ENCODE measurements at places on chromosomes 1 and 21. TPM values are rescaled to one million over a fixed set of nuclear protein-coding genes. Genes with fewer than 3 reads are reported as not detected.

DNA sequence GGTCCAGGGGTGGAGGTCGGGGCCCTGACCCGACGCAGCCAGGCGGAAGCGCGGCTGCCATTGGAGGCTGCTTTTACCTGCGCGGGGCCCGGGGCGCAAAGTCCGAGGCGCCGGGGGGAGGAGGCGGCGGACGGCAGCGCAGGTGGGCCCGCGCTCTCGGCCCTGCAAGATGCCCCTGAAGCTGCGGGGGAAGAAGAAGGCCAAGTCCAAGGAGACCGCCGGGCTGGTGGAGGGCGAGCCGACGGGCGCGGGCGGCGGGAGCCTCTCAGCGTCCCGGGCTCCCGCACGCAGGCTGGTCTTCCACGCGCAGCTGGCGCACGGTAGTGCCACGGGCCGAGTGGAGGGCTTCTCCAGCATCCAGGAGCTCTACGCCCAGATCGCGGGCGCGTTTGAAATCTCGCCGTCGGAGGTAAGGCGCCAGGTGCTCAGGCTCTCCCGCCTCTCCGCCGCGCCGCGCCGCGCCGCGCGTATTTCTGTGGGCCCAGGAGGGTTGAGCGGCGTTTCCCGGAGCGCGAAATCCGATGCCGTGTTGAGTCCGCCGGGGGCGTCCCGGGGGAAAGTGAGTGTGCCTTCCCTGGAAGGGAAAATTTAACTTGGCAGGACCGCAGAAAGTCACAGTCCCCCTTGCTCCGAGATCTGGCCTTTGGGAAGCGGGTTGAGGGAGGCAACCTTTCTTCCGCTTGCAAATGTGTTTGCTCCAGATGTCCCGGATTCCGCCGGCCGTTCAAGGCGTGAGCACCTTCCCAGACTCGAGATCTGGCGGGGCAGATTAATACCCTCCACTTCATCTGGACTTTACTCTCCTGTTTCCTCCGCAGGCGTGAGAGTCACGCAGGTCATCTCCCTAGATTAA is at the start of gene GIPC2:
TSS of gene GIPC2 (plus strand) at position 41 of the 853 bp plus-strand sequence. CDS start at position 170, 129 bp downstream.
- DNase-seq: peak; percentile 43

DNA sequence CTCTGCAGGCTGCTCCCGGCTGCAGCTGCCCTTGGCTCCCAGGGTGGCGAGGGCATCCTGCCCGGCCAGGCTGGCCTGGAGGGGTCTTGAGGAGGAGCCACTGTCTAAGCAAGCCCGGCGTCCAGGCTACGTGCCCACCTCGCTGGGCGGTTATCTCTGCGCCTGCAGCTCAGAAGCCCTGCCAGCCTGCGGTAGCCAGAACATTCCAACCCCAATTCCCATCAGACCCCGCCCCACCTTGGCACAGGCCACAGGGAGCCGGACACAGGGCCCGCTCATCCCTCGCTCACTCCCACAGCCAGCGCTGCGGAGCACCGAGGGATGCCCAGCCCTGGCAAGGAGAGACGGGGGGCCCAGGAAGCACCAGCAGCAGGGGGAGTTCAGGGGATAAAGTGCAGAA is 53.9 kb downstream of the MEGF6 start:
- no peak for DNase-seq

- DNase-seq: no peak
Measured at GRCh38 chr1:110481968-110482623, 31.1 kb downstream of the PROK1 start.

DNA sequence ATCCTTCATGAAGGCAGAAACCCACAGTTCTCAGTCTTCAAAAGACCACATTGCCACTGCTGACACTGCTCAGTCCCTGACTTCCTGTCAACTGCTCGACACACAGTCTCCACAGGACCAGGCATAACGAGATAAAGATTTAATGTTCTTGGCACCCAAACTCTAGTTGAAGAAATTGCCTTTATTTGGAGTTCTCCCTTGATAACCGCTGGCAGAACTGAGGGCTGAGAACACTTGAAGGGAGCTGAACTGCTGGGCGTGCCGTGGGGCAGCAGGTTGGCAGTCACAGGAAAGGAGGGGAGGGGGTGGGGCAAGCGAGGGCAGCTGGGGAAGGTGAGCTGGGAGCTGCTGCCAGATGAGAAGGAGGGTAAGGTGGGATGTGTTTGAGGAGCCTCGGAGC is 15.9 kb downstream of the HENMT1 start:
- peak; percentile 46 for DNase-seq

- no peak for DNase-seq
Measured at GRCh38 chr1:32859915-32860314, 10.8 kb downstream of the FNDC5 start.

DNA sequence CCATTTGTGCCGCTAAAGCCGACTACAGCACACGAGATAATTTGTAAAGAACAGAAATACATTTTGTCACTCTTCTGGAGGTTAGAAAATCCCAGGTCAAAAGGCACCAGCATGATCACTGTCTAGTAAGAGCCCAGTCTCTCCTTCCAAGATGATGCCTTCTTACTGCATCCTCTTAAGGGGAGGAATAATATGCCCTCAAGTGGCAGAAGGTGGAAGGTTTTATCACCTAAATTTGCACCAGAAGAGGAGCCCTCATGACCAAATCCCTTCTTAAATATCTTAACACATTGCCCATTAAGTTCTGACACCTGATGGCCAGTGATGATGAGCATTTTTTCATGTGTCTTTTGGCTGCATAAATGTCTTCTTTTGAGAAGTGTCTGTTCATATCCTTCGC is 326.7 kb upstream of the RGS18 start:
- no peak for DNase-seq

DNA sequence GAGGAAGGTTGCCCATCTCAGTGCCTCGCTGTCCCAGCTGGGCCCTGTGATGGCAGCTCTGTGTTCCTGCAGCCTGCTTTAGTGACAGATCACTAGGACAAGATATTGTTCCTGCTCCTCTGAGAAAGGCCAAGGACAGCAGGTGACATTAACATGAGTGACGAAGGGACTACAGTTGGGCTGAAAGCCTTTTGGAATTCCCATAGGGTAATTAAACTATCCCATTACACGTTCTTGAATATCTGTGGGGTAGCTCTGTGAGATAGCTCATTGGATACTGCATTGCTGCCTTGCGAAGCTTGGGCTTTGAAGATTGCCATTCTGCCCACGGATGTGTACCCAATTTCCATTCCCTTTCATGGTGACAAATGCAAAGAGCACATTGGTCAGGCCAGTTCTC is 78.2 kb upstream of the COA6 start:
- no peak for DNase-seq

DNA sequence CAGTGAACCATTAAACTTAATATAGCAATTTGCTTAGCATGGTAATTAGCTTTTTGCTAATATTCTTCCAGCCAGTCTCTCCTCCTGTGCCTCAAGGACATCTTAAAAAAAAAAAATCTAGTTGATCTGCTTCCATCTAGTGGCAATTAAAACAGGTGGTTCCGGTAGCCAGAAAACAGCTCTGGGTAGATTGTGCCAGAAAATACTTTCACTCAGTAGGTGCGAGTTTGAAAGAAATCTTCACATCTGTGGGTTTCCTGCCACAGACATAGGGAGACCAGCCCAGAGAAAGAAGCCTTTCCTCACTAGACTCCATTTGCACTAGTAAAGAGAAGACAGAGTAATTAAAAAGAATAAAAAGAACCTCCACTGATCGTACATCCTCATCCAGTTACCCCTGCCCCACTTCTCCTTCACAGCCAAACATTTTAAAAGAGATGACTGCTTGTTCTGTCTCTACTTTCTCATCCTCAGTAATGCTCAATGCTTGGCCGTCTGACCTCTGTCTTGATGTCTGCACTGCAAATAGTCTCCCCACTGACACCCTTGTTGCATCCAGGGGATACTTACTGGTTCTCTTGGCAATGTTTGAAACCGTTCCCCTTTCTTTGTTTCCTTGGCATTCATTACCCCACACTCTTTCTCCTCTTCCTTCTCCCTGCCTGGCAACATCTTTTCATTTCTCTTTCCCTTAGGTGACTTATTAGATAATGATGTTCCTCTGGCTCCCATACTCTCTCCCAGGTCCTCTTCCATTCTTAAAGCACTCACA is 16.9 kb downstream of the SELL start:
- DNase-seq: peak; percentile 44

- DNase-seq: no peak
Measured at GRCh38 chr1:38296047-38296446, 249.5 kb upstream of the POU3F1 start.

- DNase-seq: no peak
Measured at GRCh38 chr1:81873946-81874345, 73.2 kb downstream of the ADGRL2 start.

DNA sequence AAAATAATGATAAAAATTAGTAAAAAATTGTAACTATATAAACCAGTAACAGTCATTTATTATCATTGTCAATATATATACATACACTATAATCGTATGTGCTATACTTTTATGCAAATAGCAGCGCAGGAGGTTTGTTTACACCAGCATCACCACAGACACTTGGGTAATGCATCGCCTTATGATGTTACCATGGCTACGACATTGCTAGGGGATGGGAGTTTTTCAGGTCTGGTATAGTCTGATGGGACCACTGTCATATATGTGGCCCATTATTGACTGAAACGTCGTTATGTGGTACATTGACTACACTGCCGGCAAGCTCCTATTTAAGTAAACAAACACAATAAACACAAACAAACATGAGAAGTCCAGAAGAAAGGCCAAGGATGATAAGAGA is 45.6 kb downstream of the KCNK1 start:
- no peak for DNase-seq

DNA sequence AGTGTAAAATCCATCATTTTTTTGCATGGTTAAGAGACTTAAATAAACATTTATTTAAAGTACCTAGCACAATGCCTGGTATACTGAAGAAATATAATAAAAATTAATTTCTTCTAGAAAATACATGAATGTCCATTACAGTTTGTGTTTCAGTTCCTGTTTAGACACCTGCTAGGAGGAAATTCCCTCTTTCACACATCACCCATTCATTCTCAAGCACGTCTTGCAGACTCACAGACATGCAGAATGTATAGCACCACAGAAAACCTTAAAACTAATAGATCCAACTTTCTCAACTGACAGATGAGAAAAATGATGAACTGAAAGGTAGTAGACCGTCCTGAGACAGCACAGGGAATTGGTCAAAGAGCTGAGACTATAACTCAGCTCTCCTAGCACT is 172.2 kb upstream of the C8B start:
- no peak for DNase-seq

- DNase-seq: no peak
Measured at GRCh38 chr1:40067023-40067422, 26.5 kb downstream of the CAP1 start.

GRCh38 chr1:159921251-159921650 is 4.1 kb downstream of the TAGLN2 start:
- no peak for DNase-seq

- DNase-seq: no peak
Measured at GRCh38 chr1:19311503-19311930, 427 bp downstream of the AKR7A2 start.

- no peak for DNase-seq
Measured at GRCh38 chr1:232943679-232944252, 6.6 kb upstream of the NTPCR start.

- DNase-seq: peak; percentile 90
Measured at GRCh38 chr1:244047621-244048255, 3.3 kb upstream of the ZBTB18 start.

DNA sequence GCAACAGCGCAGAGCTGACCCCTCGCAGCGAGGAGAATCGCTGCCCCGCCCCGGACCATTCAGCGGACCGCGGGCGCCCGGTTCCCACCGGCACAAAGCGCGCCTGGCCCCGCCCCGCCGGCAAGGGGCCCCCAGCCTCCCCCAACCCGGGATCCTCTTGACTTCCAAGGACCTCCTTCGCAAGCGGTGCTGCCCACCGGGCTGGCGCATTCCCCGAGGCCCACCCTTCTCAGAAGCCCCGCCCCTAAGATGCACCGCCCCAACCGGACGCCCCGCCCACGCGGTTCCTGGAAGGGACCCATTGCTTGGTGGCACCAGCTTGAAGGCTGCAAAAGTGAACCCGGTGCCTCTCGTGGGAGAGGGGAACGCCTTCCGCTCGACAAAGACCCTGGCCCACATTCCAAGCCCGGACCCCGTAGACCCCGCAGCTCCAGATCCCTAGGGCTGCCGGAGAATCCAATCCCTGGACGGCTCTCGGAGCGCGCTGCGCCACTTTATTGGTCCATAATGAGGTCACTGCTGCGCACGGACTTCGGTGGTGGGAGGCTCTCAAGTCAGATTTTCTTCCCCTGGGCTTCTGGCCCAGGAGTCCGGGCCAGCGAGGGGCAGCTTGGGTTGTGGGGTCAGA is 2.0 kb downstream of the HES3 start:
- peak; percentile 33 for DNase-seq

GRCh38 chr21:46635324-46636180 is at the start of gene PRMT2:
Gene PRMT2, plus strand, starts transcription at chr21:46635674. Its CDS starts 1,278 bp downstream, at chr21:46636952.
- peak; percentile 98 for DNase-seq

DNA sequence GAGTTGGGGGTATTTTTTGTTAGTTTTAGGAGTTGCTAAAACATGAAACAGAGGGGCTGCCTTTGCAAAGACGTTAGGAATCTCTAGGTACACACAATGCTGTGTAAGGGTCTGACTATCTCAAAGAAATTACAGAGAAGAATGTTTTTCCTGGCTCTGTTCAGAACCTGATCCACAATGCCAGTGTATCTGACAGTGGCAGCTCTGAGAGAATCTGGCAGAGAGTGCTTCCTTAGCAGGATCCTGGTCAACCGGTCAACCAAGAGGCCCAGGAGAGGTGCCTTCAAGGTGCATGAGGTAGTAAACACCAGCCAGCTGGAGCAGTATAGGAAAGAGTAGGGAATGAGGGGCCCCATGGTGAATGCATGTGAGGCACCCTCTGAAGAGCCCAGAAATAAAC is 40.9 kb upstream of the RGS1 start:
- DNase-seq: no peak

GRCh38 chr1:234331507-234331906 is 41.7 kb upstream of the COA6 start:
- no peak for DNase-seq

- no peak for DNase-seq
Measured at GRCh38 chr1:204733289-204733688, 47.8 kb upstream of the LRRN2 start.

Gene TENT5C
- 9.0 TPM for total RNA-seq

Gene ZYG11A
- not detected for total RNA-seq

Gene INAVA
- 67.4 TPM for total RNA-seq

Gene S100A14
- 29.0 TPM for total RNA-seq

Gene DCST1
- not detected for total RNA-seq

Gene TIE1
- 13.8 TPM for total RNA-seq

Gene LY9
- total RNA-seq: 1.7 TPM

Gene THEMIS2
- total RNA-seq: 44.0 TPM

Gene FAM72C
- not detected for total RNA-seq

Gene AKNAD1
- not detected for total RNA-seq

Gene TMOD4
- not detected for total RNA-seq

Gene PCSK9
- 2.7 TPM for total RNA-seq

Gene RGS13
- total RNA-seq: 0.73 TPM

Gene PTPN7
- 4.0 TPM for total RNA-seq
